ENCODE measurements at places on chromosomes 12 and 14.

GRCh38 chr14:62914025-62914424 lies 131.2 kb downstream of the KCNH5 start:
- DNase-seq = no peak

DNA sequence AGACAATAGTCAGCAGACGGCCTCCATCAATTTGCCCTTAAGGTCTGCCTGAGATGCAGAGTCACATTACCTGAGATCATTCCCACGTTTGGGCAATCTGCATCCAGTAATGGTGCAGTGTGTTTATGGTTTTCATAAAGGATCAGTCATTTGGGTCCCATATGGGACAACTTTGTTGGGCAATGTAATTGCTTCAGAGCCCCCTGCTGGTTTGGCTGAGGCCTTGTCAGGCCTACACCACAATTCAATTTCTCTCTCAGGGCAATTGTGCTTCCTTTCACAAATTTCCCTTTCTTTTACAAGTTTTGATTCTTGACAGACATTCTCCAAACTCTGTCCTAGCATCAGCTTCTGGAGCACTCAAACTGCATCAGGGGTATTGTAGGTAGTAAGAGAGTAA lies 191.2 kb upstream of the SSTR1 start:
- DNase-seq = no peak

- DNase-seq = no peak
These were observed 24.6 kb downstream of the KCTD10 start for GRCh38 chr12:109452489-109452888.

DNA sequence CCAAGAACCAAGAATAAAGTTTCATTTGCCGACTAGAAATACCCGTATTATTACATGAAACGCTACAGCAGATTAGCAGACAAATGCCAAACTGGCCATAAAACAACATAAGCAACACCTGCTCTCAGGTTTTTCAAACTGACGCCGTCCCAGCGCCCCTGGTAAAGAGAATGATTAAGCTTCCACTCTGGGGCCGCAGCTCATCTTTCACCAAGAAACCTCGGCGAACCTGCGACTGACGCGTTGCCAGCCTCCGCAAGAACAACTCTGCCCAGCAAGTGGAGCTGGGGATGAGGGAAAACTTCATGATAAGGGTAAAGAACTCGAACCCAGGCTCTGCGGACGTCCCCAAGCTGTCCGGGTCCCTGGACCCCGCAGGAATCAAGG lies 530 bp downstream of the ARL1 start:
- peak; percentile 10 for DNase-seq

DNA sequence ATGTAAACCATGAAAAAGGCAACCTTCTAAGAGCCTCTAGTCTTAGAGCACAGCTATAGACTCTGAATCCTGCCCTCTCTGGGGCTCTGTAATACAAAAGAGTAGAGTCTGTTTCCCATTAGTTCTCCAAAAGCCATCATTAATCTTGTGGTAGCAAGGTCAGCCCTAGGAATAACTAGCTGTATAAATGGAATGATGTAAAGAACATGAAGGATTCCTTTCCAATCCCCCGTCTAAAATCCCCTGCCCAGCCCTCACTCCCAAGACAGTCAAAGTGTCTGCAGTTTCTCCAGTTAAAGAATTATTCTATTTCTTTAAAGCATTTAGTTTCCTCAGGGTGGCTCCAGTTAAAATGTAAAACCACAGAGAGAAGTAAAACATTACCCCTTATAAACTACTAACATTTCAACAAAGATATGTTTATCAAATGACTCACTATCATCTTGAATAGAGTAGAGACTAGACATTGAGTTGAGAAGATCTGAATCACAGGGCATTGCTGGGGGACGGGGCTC lies 104.2 kb downstream of the ST8SIA1 start:
- DNase-seq = no peak

DNA sequence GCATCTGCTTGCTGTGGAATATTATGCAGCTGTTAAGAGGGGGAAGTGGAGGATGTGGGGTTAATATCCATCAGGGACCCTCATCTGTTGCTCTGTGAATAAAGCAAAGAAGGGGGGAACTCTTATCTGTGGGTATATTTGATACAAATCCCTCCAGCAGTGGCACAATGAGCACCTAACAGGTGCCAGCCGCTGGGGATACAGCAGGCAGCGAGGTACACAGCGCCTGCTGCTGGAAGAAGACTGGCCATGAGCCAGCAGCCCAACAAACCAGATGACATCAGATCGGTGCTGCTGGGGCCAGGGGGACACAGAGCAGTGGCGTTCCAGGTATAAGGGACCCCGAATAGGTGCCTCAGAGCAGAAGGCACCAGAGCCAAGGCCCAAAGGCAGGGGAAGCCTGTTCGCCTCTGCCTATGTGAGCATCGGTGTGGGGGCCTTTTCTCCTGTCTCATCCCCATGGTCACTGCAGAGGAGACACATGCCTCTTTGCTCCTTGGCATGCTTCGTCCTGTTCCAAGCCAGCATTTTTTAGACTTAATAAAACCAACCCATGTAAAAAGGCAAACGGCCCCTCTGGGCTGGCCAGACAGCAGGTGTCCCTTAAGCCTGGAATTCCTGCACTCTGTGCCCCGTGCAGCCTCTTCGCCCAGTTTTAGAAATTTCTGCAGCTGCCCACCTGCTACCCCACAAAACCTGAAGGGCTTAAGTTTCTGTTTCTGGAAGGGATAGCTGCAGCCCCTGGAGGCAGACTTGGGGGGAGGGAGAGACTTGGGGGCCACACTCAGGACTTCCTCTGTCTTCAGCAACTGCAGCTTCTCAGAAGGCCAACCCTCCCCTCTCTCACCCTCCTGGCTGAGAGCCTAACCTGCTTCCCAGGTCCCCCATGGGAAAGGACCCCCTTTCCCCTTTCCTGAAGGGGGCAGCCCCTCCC lies 1.6 kb upstream of the CKB start:
- no peak for DNase-seq

- no peak for DNase-seq
These were observed 50.5 kb upstream of the PWP1 start for GRCh38 chr12:107635139-107635538.

DNA sequence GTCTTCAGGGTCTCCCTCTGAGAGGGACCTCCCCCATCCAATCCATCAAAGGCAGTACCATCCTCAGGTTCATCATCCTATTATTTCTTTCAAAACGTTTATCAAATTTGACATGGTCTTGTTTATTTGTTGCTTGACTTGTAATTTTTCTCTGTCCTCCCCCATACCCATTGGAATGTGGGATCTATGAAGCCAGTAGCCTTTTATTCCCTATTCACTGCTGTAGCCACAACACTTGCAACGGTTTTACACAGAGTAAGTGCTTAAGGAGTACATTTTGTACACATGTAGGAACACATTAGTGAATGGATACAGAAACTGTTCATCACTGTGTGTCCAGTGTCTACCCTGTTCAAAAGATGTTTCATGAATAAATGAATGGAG lies 41.5 kb downstream of the IGF1 start:
- DNase-seq = no peak

GRCh38 chr12:108835860-108836634 lies 21.3 kb downstream of the SSH1 start:
- no peak for DNase-seq

GRCh38 chr14:88323086-88323522 lies at the start of gene KCNK10:
KCNK10 (minus strand) TSS chr14:88323269; CDS start chr14:88322798, 471 bp downstream.
- no peak for DNase-seq

- no peak for DNase-seq
These were observed 100.1 kb downstream of the SCAF11 start for GRCh38 chr12:45890276-45890675.

- DNase-seq = no peak
These were observed 56.4 kb upstream of the USP44 start for GRCh38 chr12:95607642-95608041.

GRCh38 chr14:63134801-63135200 lies 69.4 kb upstream of the RHOJ start:
- DNase-seq = no peak

DNA sequence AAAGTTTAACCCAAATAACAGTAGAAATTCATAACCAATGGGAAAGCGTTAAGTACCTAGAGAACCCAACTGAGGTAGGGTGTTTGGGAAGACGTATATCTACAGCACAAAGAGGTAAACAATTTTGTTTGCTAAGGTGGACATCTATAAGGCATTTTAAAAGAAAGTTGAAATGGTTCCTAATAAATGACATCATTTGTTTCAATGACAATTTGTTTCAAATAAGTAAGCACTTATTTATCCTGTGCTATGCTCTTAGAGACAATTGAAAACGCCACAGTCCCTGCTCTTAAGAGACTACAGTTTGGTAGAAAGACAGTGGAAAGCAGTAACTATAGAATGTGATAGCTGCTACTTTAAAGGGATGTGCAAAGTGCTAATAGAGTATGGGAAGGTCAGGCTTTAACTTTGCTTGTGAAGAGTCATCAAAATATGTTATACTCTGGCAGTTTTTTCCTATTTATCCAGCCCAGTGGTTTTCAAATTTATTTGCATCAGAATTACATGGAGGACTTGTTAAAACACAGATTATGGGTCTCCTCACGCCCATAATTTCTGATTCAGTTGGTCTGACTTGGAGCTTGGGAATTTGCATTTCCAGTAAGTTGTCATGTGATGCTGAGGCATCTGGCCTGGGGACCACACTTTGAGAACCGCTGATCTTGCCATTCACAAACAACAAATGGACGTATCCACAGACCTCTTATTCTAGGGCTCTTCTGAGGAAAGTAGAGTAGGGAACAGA lies 19.6 kb upstream of the SMCO2 start:
- DNase-seq = no peak

- DNase-seq = no peak
These were observed 96.0 kb upstream of the SLC38A4 start for GRCh38 chr12:46921764-46922133.

- DNase-seq = no peak
These were observed 1.4 kb upstream of the TBX3 start for GRCh38 chr12:114685320-114685781.

- peak; percentile 71 for DNase-seq
These were observed 411.9 kb downstream of the FUT8 start for GRCh38 chr14:65824285-65824977.

DNA sequence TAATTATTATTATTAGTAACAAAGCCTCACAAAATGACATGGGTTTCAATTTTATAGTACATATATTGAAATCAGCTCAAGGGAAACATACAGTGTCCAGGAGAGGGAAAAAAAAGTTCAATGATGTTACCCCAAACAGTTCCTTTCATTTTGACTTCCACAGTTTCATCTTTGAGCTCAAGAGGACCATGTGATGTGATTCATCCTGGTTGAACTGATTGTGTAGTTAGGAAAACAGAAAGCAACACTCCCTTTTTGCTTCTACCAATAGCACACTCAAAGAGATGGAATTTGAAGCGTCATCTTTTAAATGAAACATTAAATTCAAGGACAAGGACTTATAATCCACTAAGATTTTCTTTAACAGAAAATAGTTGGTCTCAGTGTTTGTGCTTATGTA lies 461.0 kb downstream of the FOXG1 start:
- DNase-seq = no peak

DNA sequence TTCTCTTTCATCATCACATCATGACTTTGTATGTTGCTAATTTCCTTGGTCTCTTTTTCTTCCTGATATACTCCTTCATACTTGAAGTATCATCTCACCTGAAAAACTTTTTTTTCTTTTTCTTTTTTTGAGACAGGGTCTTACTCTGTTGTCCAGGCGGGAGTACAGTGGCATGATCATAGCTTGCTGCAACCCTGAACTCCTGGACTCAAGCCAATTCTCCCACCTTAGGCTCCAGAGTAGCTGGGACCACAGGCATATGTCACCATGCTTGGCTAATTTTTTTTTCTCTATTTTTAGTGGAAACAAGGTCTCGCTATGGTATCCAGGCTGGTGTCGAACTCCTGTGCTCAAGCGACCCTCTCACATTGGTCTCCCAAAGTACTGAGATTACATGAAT lies 107.6 kb downstream of the RALGAPA1 start:
- no peak for DNase-seq

GRCh38 chr12:3140284-3140683 lies 63.1 kb downstream of the TSPAN9 start:
- DNase-seq = no peak

DNA sequence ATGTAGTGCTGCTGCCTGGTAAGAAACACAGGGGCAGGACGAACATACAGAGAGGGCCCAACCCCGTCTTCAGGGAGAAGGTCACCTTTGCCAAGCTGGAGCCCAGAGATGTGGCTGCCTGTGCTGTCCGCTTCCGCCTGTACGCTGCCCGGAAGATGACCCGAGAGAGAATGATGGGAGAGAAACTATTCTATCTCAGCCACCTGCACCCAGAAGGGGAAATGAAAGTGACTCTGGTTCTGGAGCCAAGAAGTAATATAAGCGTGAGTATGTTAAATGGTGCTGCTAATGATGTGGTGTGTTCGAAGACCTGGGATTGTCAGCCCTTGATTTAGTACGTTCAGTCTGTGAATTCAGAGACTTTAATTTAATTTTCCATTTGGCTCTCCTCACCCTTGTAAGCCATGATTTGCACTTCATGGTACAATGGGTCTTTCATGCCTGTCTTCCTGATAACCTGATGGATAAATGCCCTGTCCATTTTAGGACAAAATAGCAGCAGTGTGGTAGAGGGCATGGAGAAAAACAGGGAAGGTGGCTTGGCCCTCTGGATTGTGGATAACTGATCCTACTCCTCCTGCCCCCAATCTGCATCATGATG lies 318.9 kb downstream of the SNAPC1 start:
- no peak for DNase-seq

- DNase-seq = no peak
These were observed 282.1 kb upstream of the GRIP1 start for GRCh38 chr12:66960704-66961690.

- DNase-seq = no peak
These were observed 7.9 kb upstream of the NYNRIN start for GRCh38 chr14:24390701-24391468.

All from stimulated activated CD4-positive, alpha-beta T cell treated with anti-CD3 and anti-CD28 coated beads, Interleukin-12 subunit alpha, Interleukin-12 subunit beta, amount 100 ng/mL, for 48 hours (primary cell).